Uterus (tissue), 4 donors: ENCODE measurements at places on chromosomes 11 and 22. TPM values are rescaled to one million over a fixed set of nuclear protein-coding genes. Genes with fewer than 3 reads are reported as not detected.

- no peak overlapping the region for H3K4me3 ChIP-seq
- no peak overlapping the region for H3K27ac ChIP-seq
- no peak for DNase-seq
- H3K4me1 ChIP-seq, result no peaks in the 10 kb centered on the region
- no peaks in the 10 kb centered on the region for H3K36me3 ChIP-seq
- H3K27me3 ChIP-seq, result no peaks in the 10 kb centered on the region
These were observed 23.5 kb downstream of the SPATA19 start for GRCh38 chr11:133821776-133822175.

Gene GNG3
- total RNA-seq, result not detected

DNA sequence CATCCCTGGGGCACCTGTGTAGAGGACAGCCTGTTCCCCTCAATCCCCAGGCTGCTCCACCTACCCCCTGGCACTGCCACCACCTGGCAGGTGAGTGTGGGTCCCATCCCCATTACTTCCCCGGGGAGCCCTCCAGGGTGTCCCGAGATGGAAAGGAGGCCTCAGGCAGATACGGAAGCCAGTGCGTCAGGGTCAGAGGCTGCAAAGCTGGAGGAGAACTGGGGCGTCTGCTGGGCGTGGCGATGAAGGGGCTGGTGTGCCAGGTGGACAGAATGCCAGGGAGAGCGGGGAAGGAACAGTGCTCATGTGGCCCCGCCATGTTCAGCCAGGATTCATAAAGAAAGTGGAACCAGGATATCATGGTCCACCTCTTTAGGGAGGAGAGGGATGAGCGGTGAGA, 7.8 kb downstream of the YPEL1 start:
- H3K36me3 ChIP-seq, result no peaks in the 10 kb centered on the region
- no peak overlapping the region for H3K4me3 ChIP-seq
- H3K27me3 ChIP-seq, result no peaks in the 10 kb centered on the region
- no peaks in the 10 kb centered on the region for H3K4me1 ChIP-seq
- H3K27ac ChIP-seq, result no peak overlapping the region
- no peak for DNase-seq

Gene MMP1
- total RNA-seq, result not detected

DNA sequence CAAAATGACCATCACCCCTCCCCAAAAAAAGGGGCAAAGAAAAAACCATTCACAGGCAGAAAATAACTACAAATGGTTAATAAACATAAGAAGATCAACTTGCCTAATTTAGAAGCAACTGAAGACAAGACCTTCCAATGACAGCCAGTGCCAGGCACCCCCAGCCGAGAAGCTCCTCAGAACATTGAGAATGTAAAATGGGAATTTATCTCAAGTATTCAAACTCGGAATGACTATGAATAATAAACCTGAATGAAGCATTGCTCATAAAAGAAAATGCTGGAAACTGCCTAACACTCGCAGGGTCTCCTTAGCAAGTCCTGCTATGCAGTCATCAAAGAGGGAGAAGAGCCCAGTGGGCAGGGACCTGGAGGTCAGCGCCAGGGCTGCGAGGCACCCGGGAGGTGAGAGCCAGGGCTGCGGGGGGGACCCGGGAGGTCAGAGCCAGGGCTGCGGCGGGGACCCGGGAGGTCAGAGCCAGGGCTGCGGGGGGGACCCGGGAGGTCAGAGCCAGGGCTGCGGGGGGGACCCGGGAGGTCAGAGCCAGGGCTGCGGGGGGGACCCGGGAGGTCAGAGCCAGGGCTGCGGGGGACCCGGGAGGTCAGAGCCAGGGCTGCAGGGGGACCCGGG, 23.2 kb upstream of the MOB2 start:
- H3K4me1 ChIP-seq, result peaks cover 10% of the 10 kb centered on the region
- no peak overlapping the region for H3K4me3 ChIP-seq
- no peak overlapping the region for H3K27ac ChIP-seq
- no peaks in the 10 kb centered on the region for H3K27me3 ChIP-seq

- peaks cover 2% of the 10 kb centered on the region for H3K4me1 ChIP-seq
- DNase-seq, result no peak
- no peaks in the 10 kb centered on the region for H3K36me3 ChIP-seq
- peak overlapping the region; percentile 2 for H3K27ac ChIP-seq
- no peaks in the 10 kb centered on the region for H3K27me3 ChIP-seq
These were observed 23.6 kb downstream of the ADM start for GRCh38 chr11:10328314-10329098.

DNA sequence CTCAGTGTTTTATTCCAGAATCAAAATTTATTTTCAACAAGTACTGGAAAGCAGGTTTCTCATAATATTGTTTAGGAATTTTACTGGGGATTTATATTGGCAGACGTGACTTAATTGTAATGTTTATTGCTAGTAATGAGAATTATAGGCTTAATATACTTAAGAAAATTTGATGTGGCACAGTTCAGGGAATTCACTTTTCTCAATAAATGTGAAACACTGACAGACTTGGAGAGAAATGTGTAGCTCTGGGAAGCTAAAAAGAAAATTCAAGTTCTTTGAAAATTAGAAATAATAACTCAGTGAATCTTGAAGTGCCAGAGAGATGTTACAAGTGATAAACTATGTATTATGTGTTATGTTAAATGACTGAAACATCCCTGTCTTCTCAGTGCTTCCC, at the start of gene OR51F2:
TSS of gene OR51F2 (plus strand) at position 301 of the 400 bp plus-strand sequence. CDS start 101 bp downstream, outside the sequence.
- no peak within 1 kb of the TSS for H3K4me3 ChIP-seq
- no peaks in the 10 kb centered on the region for H3K36me3 ChIP-seq
- H3K27me3 ChIP-seq, result no peaks in the 10 kb centered on the region
- no peak for DNase-seq

- H3K27ac ChIP-seq, result no peak overlapping the region
- no peaks in the 10 kb centered on the region for H3K27me3 ChIP-seq
- H3K36me3 ChIP-seq, result no peaks in the 10 kb centered on the region
- H3K4me3 ChIP-seq, result no peak overlapping the region
- no peak for DNase-seq
- H3K4me1 ChIP-seq, result no peaks in the 10 kb centered on the region
These were observed 23.5 kb upstream of the TH start for GRCh38 chr11:2194877-2195755.

Gene TYR
- total RNA-seq, result not detected

GRCh38 chr11:130405428-130405827, 23.0 kb downstream of the ADAMTS8 start:
- no peaks in the 10 kb centered on the region for H3K27me3 ChIP-seq
- no peak overlapping the region for H3K4me3 ChIP-seq
- peaks cover 10% of the 10 kb centered on the region for H3K4me1 ChIP-seq
- DNase-seq, result no peak

Gene MRPL23
- total RNA-seq, result 51.4 TPM

Gene MS4A7
- total RNA-seq, result 11.0 TPM
